ENCODE measurements at places on chromosomes 1 and 21.

DNA sequence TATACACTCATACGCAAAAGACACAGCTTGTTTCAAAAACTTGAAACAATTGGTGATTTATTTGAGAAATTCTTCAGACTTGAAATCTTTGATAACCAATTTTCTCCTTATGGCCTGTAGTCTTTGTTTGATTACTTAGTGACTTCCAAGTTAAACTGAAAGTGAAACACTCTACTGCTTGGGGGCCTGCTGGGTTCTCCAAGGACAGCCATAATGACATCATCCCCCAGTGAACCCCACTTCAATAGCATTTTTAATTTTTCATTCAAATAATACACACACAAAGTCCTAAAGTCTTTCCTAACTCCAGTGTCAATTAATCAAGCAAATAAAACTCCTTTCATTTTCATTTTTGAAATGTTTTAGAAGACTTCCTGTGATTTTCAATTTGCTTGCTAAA lies 59.2 kb downstream of the KRTAP19-8 start:
- DNase-seq: no peak

DNA sequence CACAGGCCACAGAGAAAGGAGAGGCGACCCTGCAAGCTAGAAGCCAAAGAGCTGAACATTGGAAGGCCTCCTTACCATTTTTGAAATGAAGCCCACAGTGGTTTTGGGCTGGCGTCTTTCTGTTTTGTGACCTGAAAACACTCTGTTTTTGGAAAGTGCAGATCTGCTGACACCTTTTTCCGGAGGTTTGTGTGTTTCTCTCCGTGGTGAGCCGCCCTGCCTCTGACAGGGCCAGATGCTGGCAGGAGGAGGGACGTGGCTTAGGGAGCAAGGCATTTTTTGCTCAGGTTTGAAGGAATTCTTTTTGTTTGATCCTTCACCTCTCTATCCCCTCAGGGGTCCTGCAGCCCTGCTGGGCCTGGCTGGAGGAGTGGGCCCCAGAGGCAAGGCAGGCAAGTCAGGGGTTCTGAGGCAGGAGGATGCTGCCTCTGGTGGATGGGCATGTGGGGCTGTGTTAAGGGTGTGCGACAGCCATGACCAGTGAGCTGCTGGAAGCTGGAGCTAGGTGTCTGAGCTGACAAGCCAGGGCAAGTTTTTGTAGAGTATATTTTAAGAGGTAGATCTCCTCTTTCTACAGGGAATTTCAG lies 133.8 kb downstream of the CAMTA1 start:
- no peak for DNase-seq

DNA sequence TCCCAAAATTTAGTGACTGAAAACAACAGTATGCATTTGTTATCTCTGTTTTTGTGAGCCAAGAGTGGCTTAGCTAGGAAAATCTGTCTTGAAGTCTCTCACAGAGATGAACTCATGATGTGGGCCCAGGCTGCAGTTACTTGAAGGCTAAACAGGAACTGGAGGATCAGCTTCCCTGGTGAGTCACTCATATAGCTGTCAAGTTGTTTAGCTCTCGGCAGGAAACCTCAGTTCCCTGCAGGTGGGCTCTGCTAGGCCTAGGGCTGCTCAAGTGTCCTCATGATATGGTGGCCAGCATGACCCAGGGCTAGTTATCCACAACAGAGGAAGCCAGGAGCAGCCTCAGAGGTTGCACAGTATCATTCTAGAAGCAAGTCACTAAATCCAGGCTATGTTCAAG lies 30.2 kb upstream of the DDX59 start:
- peak; percentile 23 for DNase-seq

DNA sequence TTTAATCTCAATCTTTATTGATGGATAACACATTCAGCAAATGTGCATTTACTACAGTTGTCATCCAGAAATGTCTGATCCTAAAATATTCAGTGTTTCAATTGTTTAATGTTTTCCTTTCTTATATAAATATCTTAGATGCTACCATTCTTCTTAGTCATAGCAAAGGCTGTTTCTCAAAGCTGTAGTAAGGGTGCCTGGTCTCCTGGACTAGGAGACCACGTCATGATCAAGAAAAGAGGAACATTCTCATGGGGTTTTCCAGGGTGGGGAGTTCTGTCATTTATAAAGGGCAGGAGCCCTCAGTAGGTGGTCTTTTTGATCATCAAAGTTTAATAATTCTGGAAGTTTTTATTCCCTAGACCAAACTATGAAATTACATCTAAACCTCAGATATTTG lies 292.8 kb downstream of the HMCN1 start:
- DNase-seq: no peak

- no peak for DNase-seq
These were observed 51.8 kb upstream of the FASLG start for GRCh38 chr1:172607145-172607544.

GRCh38 chr1:170727963-170728362 lies 64.0 kb downstream of the PRRX1 start:
- DNase-seq: no peak

DNA sequence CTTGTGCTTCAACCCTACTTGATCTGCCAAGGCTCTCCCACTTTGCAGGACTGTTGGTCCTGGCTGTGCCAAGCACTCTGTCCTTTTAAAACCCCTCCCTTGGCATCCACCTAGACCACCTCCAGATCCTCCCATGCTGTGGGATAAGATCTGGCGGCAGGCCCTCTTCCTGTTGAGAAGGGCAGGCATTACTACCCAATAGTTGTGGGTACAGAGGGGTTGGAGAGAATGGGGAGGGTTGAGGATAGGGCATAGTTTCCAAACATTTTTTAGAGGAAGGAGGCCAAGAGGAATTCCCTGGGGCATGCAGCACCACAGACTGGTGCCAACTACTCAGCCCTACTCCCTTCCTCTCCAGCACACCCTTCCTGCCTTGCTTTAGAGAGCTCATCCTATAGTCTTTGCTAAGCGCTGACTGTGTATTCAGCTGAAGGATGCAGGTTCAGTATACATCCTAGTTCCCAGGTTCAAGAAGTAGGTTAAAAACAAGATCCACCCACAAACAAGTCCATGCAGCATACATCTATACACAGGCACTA lies 70.7 kb downstream of the TRABD2B start:
- no peak for DNase-seq

GRCh38 chr1:11449100-11449403 lies 29.9 kb upstream of the DISP3 start:
- no peak for DNase-seq
